ENCODE measurements at places on chromosomes 16 and 17.
A peak's percentile ranks its signal among the peaks of the same experiment; 100 is the strongest.

DNA sequence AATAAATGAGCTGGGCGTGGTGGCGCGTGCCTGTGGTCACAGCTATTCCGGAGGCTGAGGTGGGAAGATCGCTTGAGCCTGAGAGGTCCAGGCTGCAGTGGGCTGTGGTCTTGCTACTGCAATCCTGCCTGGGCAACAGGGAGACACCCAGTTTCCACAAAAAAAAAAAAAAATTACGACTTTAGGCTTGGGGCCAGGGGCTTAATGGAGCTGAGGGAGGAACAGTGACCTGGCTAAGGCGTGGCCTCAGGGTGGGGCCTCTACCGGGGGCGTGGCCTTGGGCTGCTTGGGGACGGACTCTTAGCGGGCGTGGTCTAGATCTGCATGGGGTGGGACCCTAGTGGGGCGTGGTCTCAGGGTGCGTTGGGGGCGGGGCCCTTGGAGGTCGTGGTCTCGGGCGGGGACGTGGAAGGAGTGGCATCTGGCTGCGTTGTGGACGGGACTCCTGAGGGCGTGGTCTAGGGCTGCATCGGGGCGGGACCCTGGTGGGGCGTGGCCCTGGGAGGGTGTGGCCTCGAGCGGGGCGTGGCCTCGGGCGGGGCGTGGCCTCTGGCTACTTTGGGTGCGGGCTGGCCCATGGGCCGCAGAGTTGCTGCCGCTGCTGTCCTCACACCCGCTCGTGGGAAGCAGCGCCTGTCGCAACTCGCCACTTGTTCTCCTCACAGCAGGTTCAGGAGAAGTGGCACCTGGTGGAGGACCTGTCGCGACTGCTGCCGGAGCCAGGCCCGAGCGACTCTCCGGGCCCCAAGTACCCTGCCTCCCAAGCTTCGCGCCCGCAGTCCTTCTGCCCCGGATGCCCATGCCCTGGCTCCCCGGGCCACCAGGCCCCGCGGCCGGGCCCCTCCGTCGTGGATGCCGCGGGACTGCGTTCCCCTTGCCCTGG lies 5.8 kb upstream of the C17orf99 start:
- no peak overlapping the region for H3K4me3 ChIP-seq
- H3K27me3 ChIP-seq = no peaks in the 10 kb centered on the region

DNA sequence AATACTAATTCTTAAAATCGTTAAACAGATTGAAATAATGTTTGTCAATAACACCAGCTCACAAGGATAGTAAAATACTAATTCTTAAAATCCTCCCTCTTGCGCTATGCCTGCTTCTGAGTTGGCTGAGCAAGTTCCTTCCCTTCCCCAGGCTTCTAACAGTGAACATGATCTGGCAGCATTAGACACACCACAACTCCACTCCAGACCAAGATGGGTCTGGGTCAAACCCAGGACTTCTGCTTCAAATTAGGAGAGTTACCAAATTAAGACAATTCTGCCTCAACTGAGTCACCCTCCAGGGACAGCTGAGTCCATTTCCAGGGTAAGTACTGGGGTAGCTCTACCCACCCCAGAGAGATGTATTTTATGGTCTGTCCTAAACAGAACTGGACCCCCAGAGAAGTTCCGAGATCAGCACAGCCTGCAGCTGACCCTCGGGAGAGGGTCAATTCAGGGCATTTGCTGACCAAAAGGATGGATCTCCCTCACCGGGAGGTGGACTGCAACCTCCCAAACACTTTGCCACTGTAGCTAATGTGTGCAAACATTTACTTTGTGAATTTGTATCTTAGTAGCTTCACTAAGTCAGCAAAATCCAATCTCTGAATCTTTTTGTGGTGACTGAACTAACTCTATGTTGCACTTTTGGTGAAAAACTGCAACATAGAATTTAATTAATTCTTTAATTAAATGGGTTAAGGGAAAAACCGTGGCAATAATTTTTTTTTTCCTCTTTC lies 48.8 kb downstream of the ADCY9 start:
- DNase-seq = no peak
- H3K27me3 ChIP-seq = no peaks in the 10 kb centered on the region
- H3K27ac ChIP-seq = no peak overlapping the region
- H3K36me3 ChIP-seq = no peaks in the 10 kb centered on the region
- H3K4me3 ChIP-seq = no peak overlapping the region

- DNase-seq = no peak
- no peaks in the 10 kb centered on the region for H3K27me3 ChIP-seq
- H3K4me3 ChIP-seq = no peak overlapping the region
- H3K4me1 ChIP-seq = peaks cover 40% of the 10 kb centered on the region
- H3K27ac ChIP-seq = peak overlapping the region; percentile 82
Measured at GRCh38 chr17:7235693-7236665, 1.7 kb upstream of the DVL2 start.

GRCh38 chr17:3524024-3524423 lies 33.6 kb downstream of the TRPV3 start:
- H3K4me1 ChIP-seq = no peaks in the 10 kb centered on the region
- H3K36me3 ChIP-seq = no peaks in the 10 kb centered on the region
- no peak overlapping the region for H3K4me3 ChIP-seq
- H3K27me3 ChIP-seq = no peaks in the 10 kb centered on the region
- H3K27ac ChIP-seq = no peak overlapping the region
- no peak for DNase-seq

GRCh38 chr17:76735586-76736348 lies 1.4 kb downstream of the SRSF2 start:
- H3K4me3 ChIP-seq = peak overlapping the region; percentile 91
- DNase-seq = no peak
- peaks cover 34% of the 10 kb centered on the region for H3K4me1 ChIP-seq
- H3K27me3 ChIP-seq = no peaks in the 10 kb centered on the region
- peak overlapping the region; percentile 98 for H3K27ac ChIP-seq

- H3K27ac ChIP-seq = no peak overlapping the region
- H3K4me3 ChIP-seq = no peak overlapping the region
- H3K36me3 ChIP-seq = peaks cover 3% of the 10 kb centered on the region
- no peaks in the 10 kb centered on the region for H3K27me3 ChIP-seq
- H3K4me1 ChIP-seq = peaks cover 2% of the 10 kb centered on the region
Measured at GRCh38 chr17:67461228-67461780, 84.2 kb downstream of the PITPNC1 start.

- no peak for DNase-seq
- H3K27ac ChIP-seq = no peak overlapping the region
- H3K27me3 ChIP-seq = no peaks in the 10 kb centered on the region
- peaks cover 16% of the 10 kb centered on the region for H3K4me1 ChIP-seq
Measured at GRCh38 chr16:88705076-88705684, 1.0 kb downstream of the RNF166 start.

GRCh38 chr17:18025241-18025944 lies 13.6 kb downstream of the ATPAF2 start:
- no peak overlapping the region for H3K4me3 ChIP-seq
- no peaks in the 10 kb centered on the region for H3K27me3 ChIP-seq
- no peak for DNase-seq
- H3K4me1 ChIP-seq = peaks cover 9% of the 10 kb centered on the region
- peak overlapping the region; percentile 88 for H3K27ac ChIP-seq
- H3K36me3 ChIP-seq = no peaks in the 10 kb centered on the region

DNA sequence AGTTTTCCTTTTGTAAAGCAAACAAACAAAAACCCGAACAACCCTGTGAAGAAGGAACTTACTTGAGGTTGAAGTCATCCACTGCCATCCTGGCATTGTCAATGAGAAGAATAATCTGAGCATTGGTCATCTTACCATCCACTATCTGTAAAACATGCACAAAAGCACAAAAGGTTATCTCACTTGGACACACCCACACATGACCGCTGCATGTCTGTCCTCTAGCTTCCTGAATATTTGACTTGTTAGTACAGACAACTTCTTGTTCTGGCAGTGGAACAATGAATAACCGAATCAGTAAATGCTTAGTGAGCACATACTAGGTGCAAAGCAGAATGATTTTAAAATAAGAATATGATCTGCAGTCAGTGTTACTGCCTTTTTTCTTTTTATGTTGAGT lies 6.1 kb downstream of the KRT23 start:
- no peaks in the 10 kb centered on the region for H3K36me3 ChIP-seq
- no peak for DNase-seq
- no peak overlapping the region for H3K4me3 ChIP-seq
- no peak overlapping the region for H3K27ac ChIP-seq

GRCh38 chr17:6599364-6599763 lies 41.1 kb downstream of the KIAA0753 start:
- H3K4me3 ChIP-seq = no peak overlapping the region
- no peaks in the 10 kb centered on the region for H3K4me1 ChIP-seq
- H3K27me3 ChIP-seq = no peaks in the 10 kb centered on the region
- no peak overlapping the region for H3K27ac ChIP-seq

- H3K27me3 ChIP-seq = no peaks in the 10 kb centered on the region
- H3K36me3 ChIP-seq = no peaks in the 10 kb centered on the region
- no peak overlapping the region for H3K4me3 ChIP-seq
- H3K4me1 ChIP-seq = no peaks in the 10 kb centered on the region
- DNase-seq = peak; percentile 58
Measured at GRCh38 chr16:80369138-80369958, 171.4 kb upstream of the DYNLRB2 start.

DNA sequence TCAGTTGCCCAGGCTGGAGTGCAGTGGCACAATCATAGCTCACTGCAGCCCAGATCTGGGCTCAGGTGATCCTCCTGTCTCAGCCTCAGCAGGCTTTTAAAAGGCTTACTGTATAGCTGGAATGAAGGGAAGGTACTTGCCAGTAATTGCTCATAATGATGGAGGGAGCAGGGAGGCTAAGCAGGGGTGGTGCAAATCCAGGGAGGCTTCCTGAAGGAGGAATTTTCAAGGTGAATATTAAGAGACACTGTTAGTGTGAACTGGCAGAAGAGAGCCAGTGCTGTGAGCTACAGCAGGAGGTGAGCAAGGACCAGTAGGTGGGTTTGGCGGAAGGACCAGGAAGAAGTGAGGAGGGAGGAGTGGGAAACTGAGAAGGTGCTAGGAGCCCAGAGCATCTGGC lies 24.7 kb downstream of the CRHR1 start:
- H3K36me3 ChIP-seq = no peaks in the 10 kb centered on the region
- H3K4me3 ChIP-seq = no peak overlapping the region
- peaks cover 9% of the 10 kb centered on the region for H3K27me3 ChIP-seq
- no peak overlapping the region for H3K27ac ChIP-seq
- no peak for DNase-seq
- H3K4me1 ChIP-seq = no peaks in the 10 kb centered on the region

DNA sequence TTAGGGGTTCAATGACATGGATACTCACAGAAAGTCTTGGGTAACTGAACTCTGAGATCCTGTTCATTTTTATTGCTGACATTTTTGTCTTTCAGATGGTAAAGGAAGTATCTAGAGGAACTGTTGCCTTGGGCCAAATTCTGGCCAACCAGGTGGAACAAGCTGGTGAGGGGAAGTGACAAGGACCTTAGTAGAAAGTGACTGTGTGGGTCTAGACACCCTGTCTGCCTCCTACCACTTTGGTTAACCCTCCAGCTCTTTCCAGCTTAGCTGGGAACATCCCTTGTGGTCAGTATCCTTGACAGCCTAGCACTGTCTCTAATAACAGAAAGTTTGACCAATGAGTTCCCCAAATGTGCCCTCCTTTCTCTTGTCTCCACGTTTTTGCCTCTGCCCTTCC lies 28.8 kb upstream of the PRKCB start:
- H3K36me3 ChIP-seq = no peaks in the 10 kb centered on the region
- H3K4me3 ChIP-seq = no peak overlapping the region
- H3K4me1 ChIP-seq = no peaks in the 10 kb centered on the region
- no peak for DNase-seq
- no peaks in the 10 kb centered on the region for H3K27me3 ChIP-seq
- no peak overlapping the region for H3K27ac ChIP-seq

- H3K4me1 ChIP-seq = no peaks in the 10 kb centered on the region
- no peak within 1 kb of the TSS for H3K4me3 ChIP-seq
- no peaks in the 10 kb centered on the region for H3K36me3 ChIP-seq
Measured at GRCh38 chr17:74545843-74546230, at the start of gene CD300C. TSS of gene CD300C (minus strand) at chr17:74546115. CDS start at chr17:74545782, 333 bp downstream.

- no peak for DNase-seq
- no peaks in the 10 kb centered on the region for H3K4me1 ChIP-seq
- no peaks in the 10 kb centered on the region for H3K27me3 ChIP-seq
Measured at GRCh38 chr17:62804822-62805221, 3.3 kb downstream of the MARCHF10 start.

- no peak overlapping the region for H3K27ac ChIP-seq
- H3K4me3 ChIP-seq = no peak overlapping the region
- H3K4me1 ChIP-seq = no peaks in the 10 kb centered on the region
- no peaks in the 10 kb centered on the region for H3K27me3 ChIP-seq
- H3K36me3 ChIP-seq = peaks cover 11% of the 10 kb centered on the region
Measured at GRCh38 chr17:37327341-37328090, 48.3 kb upstream of the C17orf78 start.

DNA sequence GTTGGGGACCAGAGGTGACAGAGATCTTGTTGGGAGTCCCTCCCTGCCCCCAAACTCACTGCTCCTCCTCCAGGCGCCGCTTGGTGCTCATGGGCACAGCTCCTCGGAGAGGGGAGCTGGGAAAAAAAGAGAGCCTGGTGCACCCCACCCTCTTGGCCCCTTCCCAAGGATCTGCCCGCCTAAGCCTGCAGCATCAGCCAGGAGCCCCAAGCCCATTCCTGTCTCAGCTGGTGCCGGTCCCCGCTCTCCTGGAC lies 400 bp downstream of the HCFC1R1 start:
- H3K4me3 ChIP-seq = peak overlapping the region; percentile 80
- H3K27ac ChIP-seq = peak overlapping the region; percentile 99
- no peaks in the 10 kb centered on the region for H3K27me3 ChIP-seq
- no peak for DNase-seq
- H3K36me3 ChIP-seq = peaks cover 26% of the 10 kb centered on the region

DNA sequence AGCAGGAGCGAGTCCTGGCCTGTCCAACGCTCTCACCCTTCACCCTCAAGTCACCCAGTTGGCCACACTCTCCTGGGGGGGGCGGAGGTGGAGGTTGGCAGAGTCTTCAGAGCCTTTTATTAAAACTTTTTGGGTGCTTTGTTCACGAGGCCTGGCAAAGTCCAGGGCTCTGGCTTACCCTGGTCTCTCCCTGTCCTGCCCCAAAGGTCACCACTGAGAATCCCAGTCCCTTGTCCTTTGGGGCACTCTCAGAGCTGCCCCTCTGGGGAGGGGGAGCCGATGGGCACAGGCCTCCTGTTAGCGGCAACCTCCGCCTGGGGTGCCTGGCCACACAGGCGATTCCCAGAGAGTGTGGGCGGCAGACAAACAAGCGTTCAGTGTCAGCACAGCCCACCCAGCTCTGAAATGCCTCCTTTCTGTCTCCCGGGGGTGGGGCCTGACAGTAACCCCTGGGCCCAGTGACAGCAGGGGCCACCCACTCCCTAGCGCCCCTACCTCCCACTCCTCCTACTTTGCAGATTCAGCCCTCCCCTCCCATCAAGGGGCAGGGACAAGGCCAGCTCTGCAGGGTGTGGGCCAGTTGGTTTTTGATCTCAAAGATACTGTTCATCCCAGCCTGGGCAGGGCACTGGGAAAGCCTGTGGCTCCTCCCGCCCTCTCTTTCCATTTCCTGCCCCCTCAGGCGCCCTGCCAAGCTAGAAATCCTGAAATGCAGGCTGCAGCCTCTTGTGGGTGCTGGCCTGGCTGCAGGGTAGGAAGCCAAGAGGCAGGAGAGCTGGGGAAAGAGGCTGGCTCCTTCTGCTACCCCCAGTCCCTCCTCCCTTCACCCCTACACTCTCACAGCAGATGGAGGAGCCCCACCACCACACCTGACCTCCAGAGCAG lies 36.6 kb upstream of the EMP2 start:
- peaks cover 42% of the 10 kb centered on the region for H3K4me1 ChIP-seq
- DNase-seq = peak; percentile 84
- no peak overlapping the region for H3K4me3 ChIP-seq
- no peaks in the 10 kb centered on the region for H3K36me3 ChIP-seq
- no peaks in the 10 kb centered on the region for H3K27me3 ChIP-seq
